ENCODE measurements at places on chromosomes 5 and 9.
A peak's percentile ranks its signal among the peaks of the same experiment; 100 is the strongest.

GRCh38 chr9:87594194-87594593 is 96.5 kb downstream of the DAPK1 start:
- DNase-seq = no peak

GRCh38 chr5:10467281-10468198 is 25.9 kb downstream of the ROPN1L start:
- no peak for DNase-seq

DNA sequence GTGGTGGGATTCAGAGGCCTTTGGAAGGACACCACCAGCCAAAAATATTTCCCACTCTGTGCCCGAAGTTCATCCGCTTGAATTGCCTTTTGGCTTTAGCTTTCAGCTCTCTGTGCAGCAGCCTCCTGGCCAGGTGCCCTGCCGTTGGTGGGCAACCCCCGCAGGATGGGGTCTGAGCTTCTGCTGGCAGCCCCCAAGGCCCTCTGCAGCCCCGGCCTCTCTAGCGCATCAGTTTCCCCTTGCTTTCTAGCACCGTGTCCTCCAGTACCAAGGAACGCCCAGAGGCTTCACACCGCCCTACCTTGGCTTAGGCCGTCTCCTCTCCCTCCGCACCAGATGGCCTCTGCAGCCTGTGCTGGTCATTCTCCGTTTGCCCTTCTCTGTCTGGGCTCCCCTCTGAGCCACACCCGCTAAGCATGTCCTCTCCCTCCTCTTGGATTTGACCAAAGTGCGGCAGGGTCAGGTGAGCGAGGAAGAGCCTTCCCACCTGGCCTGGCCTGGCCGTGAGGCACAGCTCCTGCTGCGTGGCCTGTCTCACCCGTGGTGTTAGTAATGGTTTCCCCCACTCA is 4.2 kb upstream of the TSC1 start:
- DNase-seq = no peak

GRCh38 chr9:134730761-134731496 is 89.3 kb downstream of the COL5A1 start:
- DNase-seq = no peak

- DNase-seq = no peak
These were observed 124.7 kb upstream of the VLDLR start for GRCh38 chr9:2496934-2497333.

- peak; percentile 66 for DNase-seq
These were observed 171.4 kb upstream of the NFIB start for GRCh38 chr9:14485366-14485765.

- no peak for DNase-seq
These were observed 66.4 kb downstream of the RETREG1 start for GRCh38 chr5:16550316-16550952.
